ENCODE measurements at places on chromosomes 7 and 10. TPM values are rescaled to one million over a fixed set of nuclear protein-coding genes. Genes with fewer than 3 reads are reported as not detected.

GRCh38 chr7:142797391-142798377, 26.9 kb downstream of the PRSS2 start:
- no peak for DNase-seq

DNA sequence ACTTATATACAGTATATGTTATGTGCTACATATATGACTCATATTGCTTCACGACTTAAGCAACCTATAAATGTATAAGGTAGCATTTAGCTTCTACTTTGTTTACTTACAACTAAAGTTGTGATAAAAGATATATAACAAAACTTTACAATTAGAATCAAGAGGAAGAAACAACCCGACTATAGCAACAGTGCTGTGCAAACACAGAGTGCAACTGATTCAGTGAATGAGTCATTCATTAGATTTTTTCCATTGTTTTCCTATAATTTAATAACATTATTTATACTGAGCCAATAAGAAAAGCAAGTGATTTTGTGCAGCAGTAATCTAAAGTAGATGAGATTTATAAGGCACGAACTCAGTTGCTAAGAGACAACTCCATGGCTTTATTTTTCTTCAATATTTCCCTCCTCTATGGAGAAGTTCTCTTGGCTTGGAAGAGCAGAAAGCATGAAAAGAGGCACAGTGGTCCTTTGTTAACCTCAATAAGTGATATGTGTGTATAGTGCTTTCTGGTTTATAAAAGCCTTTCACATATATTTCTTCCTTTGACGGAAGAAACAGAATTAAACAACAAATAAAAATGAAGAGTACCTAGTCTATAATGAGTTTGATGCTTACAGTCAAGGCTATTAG, 19.8 kb downstream of the CEP41 start:
- no peak for DNase-seq

- no peak for DNase-seq
These were observed 186.4 kb downstream of the PDE1C start for GRCh38 chr7:31883761-31884164.

DNA sequence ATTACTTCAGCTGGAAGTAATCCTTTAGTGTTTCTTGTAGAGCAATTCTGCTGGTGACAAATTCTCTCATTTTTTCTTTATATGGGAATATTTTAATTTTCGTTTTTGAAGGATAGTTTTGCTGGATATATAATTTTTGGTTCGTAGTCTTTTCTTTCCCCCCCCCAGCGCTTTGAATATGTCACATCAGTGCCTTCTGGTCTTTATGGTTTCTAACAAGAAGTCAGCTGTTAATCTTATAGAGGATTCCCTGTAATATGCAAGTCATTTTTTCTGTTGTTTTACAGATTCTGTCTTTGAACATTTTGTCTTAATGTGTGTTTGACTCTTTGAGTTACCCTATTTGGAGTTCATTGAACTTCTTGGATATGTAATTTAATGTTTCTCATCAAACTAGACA, 96.3 kb downstream of the SDK1 start:
- no peak for DNase-seq

PURB gene
- total RNA-seq = 20.4 TPM

DNA sequence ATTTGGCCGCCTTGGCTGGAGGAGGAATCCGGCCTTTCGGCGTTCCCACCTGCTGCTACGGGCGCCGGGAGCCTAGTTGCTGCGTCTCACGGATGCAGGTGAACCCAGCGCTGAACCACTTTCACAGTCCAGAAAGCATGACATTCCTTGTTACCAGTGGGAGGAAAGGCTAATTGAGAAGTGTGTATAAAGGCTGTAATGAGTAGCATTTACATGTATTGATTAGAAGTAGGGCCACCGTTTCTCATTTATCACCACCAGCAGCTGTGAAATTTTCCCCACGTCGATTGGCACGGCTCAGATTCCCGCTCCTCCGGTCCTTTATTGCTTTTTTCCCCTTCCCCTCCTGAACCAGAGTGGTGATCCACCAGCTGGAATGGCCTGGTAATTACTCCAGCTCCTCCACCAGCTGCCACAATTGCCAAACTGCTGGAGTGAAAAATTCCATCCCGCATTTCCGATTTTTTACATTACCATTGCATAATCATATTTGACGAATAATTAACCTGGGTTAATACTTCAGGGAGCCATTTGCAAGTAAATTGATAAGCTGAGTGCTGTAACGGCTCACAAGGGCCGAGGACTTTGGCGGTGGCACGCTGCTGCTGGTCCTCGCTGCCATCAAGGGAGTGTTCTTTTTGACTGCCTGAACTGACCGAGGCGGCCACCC, 153.3 kb downstream of the POU6F2 start:
- peak; percentile 30 for DNase-seq

IL15RA gene
- 63.0 TPM for total RNA-seq

SORBS1 gene
- total RNA-seq = 44.9 TPM

Measured in stomach (tissue), 19 donors.